NCI-H2227 treated with DMSO at 0.1 percent for 48 hours (cell line): ENCODE measurements at places on chromosomes 12 and 14.

DNA sequence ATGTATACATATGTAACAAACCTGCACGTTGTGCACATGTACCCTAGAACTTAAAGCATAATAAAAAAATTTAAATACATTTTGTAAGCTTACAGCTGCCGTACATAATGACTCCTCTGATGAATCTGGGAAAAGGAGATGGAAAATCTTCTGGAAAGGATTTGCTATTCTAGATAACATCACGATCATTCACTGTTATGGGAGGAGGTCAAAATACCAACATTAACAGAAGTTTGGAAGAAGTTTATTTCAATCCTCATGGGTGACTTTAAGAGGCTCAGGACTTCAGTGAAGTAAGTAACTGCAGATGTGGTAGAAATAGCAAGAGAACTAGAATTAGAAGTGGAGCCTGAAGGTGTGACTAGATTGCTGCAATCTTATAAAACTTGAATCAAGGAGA is 172.2 kb downstream of the SLC16A7 start:
- no peak for DNase-seq

DNA sequence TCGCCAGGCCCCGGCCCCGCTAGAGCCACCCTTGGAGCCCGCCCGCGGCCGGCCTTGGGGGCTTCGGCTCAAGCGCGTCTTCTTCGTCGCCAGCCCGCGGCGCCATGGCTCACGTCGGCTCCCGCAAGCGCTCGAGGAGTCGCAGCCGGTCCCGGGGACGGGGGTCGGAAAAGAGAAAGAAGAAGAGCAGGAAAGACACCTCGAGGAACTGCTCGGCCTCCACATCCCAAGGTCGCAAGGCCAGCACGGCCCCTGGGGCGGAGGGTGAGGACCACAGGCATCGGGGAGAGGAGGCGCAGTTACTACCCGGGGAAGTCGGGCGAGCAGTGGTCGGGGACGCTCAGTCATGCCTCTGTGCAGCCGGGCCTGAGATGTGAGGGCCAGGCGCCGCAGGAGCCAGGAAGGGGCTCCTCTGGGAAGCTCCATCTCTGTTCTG is 573 bp downstream of the ARL6IP4 start:
- DNase-seq: peak; percentile 47

GRCh38 chr12:39959031-39959430 is 146.8 kb downstream of the SLC2A13 start:
- no peak for DNase-seq

DNA sequence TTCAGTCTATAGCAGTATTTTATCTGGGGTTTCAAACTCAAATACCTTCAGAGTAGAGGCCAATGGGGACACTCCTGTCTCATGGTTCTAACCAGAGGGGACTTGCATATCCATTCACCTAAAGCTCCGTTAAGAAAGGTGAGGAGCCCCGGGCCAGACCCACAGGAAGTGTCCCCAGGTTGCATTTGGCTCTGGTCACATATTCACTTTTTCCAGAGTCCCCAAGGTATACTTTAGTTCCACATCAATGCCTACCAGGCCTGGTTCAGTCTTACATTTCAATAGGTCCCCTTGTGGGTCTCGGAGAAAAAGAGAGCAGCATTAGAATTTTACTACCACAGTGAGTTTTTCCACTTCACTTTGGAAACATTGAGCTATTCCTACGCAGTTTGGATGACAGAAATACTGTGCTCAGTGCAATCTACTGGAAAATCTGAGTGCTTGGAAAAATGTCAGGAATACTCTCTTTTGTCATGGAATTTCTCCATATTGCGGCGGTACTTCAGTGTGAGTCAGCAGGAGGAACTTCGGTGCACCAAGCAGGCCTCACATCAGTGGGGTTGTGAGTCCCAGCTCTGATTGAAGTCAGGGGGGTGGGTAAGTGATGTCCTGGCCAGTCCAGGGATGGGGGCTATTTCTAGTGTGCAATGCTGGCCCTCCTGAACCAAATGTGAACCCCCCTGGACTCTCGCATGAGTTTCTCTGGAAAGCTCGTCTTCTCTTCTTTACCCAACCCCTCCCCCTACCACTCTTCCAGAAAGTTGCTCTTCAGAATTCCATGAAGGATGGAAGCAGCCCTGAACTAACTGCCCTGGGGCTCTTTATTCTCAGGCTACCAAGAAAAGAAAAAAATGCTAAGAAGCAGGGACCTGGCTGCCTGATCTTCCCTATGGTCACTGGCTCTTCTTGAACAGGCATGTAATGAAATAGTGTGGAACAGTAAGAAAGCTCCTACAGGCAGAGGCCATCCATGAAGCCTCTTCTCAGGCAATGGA is 184.7 kb downstream of the PRKCH start:
- no peak for DNase-seq

- DNase-seq: no peak
Observed at GRCh38 chr12:124774462-124775167, 89.0 kb downstream of the SCARB1 start.
